A549 treated with GW870086 at 1 μM for 4 hours (cell line): ENCODE measurements at places on chromosomes 7 and 10. TPM values are rescaled to one million over a fixed set of nuclear protein-coding genes. Genes with fewer than 3 reads are reported as not detected.

C10orf120 gene
- total RNA-seq: not detected in 5 replicates

CAMK2B gene
- 0.09 to 0.34 TPM (median 0.14 TPM) in 5 replicates for total RNA-seq

NUPR2 gene
- not detected in 5 replicates for total RNA-seq

STRIP2 gene
- 5.6 to 9.8 TPM (median 8.7 TPM) in 5 replicates for total RNA-seq

CLCN1 gene
- total RNA-seq: 0.03 to 0.08 TPM (median 0.03 TPM) in 3 of 5 replicates, not detected in the others

ADO gene
- 15.6 to 22.6 TPM (median 22.3 TPM) in 5 replicates for total RNA-seq

GPR85 gene
- total RNA-seq: not detected in 5 replicates

PHKG1 gene
- 0.35 to 1.9 TPM (median 0.48 TPM) in 5 replicates for total RNA-seq

WIPF3 gene
- total RNA-seq: 0.35 to 0.84 TPM (median 0.61 TPM) in 5 replicates

SLC13A4 gene
- not detected in 5 replicates for total RNA-seq

RBP4 gene
- 8.0 to 11.5 TPM (median 9.6 TPM) in 5 replicates for total RNA-seq

BMPER gene
- total RNA-seq: 4.3 to 7.3 TPM (median 5.1 TPM) in 5 replicates

TCAF2 gene
- 0.61 to 1.1 TPM (median 0.81 TPM) in 5 replicates for total RNA-seq

MINPP1 gene
- total RNA-seq: 19.8 to 28.0 TPM (median 25.7 TPM) in 5 replicates

FLNC gene
- 3.7 to 5.9 TPM (median 4.7 TPM) in 5 replicates for total RNA-seq

SAMD9L gene
- 0.54 to 1.2 TPM (median 0.81 TPM) in 5 replicates for total RNA-seq

ATP6V0A4 gene
- 0.10 to 0.57 TPM (median 0.20 TPM) in 5 replicates for total RNA-seq

HABP2 gene
- total RNA-seq: 0.07 to 0.17 TPM (median 0.14 TPM) in 5 replicates

POLD2 gene
- 145 to 166 TPM (median 162 TPM) in 5 replicates for total RNA-seq

NKX2-3 gene
- 0.07 to 0.08 TPM (median 0.08 TPM) in 3 of 5 replicates, not detected in the others for total RNA-seq

NAPEPLD gene
- 3.3 to 4.1 TPM (median 4.0 TPM) in 5 replicates for total RNA-seq

RET gene
- total RNA-seq: 0.49 to 1.1 TPM (median 0.83 TPM) in 5 replicates

OR2A5 gene
- total RNA-seq: not detected in 5 replicates

ATOH7 gene
- 0.17 to 0.34 TPM (median 0.18 TPM) in 5 replicates for total RNA-seq

LDB3 gene
- total RNA-seq: 0.03 to 0.07 TPM (median 0.04 TPM) in 4 of 5 replicates, not detected in the other

A1CF gene
- total RNA-seq: 0.06 TPM in 1 of 5 replicates, not detected in the others

BLNK gene
- not detected in 5 replicates for total RNA-seq

HOXA1 gene
- 2.2 to 3.9 TPM (median 3.3 TPM) in 5 replicates for total RNA-seq

GAD2 gene
- total RNA-seq: not detected in 5 replicates

LIPJ gene
- not detected in 5 replicates for total RNA-seq
